ENCODE measurements at places on chromosomes 2 and 18.

DNA sequence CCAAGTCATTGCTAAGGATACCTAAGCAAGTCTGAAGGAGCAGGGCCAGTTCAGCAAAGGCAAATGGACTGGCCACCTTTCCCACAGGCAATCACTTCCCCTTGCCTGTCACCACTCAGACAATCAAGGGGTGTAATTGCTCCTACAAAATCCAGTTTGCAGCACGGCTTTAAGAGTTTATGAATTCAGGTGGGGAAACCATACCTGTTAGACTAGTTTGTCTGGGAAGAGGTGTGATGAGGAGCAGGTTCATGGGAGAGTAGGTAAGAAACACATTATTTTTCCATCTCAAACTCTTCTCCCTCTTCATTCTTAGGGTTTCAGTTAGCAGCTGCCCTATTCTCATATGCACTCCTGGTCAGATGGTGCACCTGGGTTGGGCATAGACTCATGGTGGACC lies 102.5 kb downstream of the EVA1A start:
- no peak overlapping the region for H3K4me3 ChIP-seq
- H3K4me1 ChIP-seq, result no peaks in the 10 kb centered on the region
- H3K27ac ChIP-seq, result no peak overlapping the region

GRCh38 chr2:165864296-165864695 lies 70.2 kb upstream of the GALNT3 start:
- H3K27ac ChIP-seq, result no peak overlapping the region
- H3K27me3 ChIP-seq, result no peaks in the 10 kb centered on the region
- H3K4me3 ChIP-seq, result no peak overlapping the region
- no peak for DNase-seq
- H3K4me1 ChIP-seq, result no peaks in the 10 kb centered on the region
- no peaks in the 10 kb centered on the region for H3K36me3 ChIP-seq

DNA sequence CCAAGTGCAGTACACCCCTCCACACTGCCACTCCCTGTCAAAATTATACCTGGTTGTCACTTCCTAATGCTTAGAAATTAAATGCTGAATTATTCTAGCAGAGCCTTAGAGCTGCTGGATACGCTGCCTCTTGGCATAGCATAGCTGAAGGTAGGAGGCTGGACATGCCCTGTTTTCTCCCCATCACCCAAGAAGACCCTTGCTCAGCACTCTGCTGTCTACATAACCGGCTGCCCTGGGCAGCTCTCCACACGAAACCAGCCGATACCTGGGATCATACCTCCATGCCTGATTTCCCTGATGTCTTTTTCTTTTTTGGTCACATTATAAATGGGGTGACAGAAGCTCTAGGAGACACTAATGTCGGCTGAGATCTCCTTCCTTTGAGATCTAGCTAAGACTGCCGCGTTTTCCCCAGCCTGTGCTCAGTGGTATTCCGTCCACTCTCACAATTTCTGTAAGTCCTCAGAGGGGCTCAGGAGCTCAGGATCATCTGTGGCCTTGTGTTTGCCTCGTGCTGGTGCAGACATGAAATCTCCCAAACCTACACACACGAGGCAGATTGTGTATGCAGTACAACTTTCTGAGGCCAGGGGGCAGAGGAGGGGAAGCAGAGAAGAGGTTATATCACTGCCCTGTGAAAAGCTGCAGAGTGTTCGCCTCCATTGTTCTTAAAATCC lies 13.5 kb upstream of the ZAP70 start:
- DNase-seq, result peak; percentile 47
- H3K4me3 ChIP-seq, result no peak overlapping the region
- H3K4me1 ChIP-seq, result peaks cover 2% of the 10 kb centered on the region
- H3K27me3 ChIP-seq, result no peaks in the 10 kb centered on the region

GRCh38 chr18:47794725-47795433 lies 135.6 kb downstream of the SMAD2 start:
- H3K27me3 ChIP-seq, result peaks cover 4% of the 10 kb centered on the region
- H3K4me1 ChIP-seq, result no peaks in the 10 kb centered on the region
- no peaks in the 10 kb centered on the region for H3K36me3 ChIP-seq
- no peak for DNase-seq
- no peak overlapping the region for H3K27ac ChIP-seq

DNA sequence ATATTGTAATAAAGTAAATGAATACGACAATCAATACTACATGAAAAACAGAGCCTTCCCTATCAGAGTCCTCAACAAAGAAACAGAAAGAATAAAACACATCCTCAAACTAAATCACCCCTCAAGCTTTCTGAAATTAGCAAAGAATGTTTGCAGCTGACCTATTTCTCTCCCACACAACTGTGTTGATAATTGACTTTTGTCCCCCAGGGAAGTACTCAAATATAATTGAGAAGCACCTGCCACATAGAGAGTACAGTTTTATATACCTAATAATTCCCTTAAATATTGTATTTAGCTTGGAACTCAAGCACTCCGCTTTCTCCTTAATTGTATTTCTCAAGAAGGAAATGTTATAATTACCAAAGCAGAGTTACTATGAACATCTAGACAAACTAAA lies 12.6 kb downstream of the CACNB4 start:
- no peaks in the 10 kb centered on the region for H3K27me3 ChIP-seq
- no peaks in the 10 kb centered on the region for H3K4me1 ChIP-seq
- no peaks in the 10 kb centered on the region for H3K36me3 ChIP-seq
- H3K27ac ChIP-seq, result no peak overlapping the region
- DNase-seq, result no peak

GRCh38 chr2:88236666-88237065 lies 66.5 kb downstream of the THNSL2 start:
- H3K4me1 ChIP-seq, result no peaks in the 10 kb centered on the region
- no peak overlapping the region for H3K4me3 ChIP-seq
- peaks cover 4% of the 10 kb centered on the region for H3K27me3 ChIP-seq
- no peak overlapping the region for H3K27ac ChIP-seq

DNA sequence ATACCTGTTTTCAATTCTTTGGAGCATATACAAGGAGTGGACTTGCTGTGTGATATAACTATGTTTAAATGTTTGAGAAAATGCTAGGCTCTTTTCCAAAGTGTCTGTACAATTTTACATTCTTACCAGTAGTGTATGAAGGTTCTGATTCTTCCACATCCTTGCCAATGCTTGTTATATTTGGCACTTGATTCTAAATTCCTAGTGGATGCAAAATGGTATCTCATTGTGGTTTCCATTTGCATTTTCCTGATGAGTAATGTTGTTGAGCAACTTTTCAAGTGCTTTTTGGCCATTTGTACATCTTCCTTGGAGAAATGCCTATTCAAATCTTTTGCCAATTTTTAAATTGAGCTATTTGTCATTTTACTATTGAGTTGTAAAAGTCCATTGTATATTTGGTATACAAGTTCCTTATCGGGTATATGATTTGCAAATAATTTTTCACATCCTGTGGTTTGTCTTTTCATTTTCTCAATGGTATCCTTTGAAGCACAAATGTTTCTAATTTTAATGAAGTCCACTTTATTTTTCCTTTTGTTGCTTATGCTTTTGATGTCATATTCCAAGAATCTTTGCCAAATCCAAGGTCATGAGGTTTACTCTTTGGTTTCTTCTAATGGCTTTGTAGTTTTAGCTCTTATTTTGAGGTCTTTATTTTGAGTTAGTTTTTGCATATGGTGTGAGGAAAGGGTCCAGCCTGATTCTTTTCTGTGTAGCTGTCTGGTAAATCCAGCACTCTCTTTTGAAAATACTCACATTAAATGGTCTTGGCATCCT lies 33.2 kb upstream of the CWC22 start:
- H3K4me3 ChIP-seq, result no peak overlapping the region
- H3K27me3 ChIP-seq, result peaks cover 6% of the 10 kb centered on the region
- no peaks in the 10 kb centered on the region for H3K4me1 ChIP-seq
- H3K27ac ChIP-seq, result no peak overlapping the region
- no peak for DNase-seq

DNA sequence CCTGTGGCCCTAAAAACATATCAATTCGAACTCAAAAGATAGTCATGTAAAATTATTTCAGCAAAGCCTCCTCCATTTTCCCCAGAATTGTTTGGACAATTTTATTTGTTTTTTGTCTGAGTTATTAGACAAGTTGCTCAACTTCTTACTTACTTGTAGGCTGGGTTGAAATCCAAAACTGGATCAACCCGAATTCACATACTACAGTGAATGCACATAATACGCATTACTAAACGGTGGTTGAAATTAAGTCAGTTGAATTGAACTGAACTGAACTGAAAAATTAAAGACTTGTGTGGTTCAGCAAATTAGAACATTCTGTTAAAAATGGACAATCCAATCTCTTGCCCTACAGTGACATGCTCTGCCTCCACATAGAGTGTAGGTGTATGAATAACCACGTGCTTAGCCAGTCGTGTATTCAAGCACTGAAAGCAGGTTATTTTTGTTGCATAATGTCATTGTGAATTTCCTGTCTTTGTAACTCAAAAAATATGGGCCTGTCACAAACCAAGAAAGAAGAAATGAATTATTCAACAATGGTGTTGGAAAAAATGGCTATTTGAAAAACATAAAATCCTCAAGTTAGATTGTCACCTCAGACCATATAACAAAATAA lies 441.0 kb downstream of the TXNL1 start:
- no peaks in the 10 kb centered on the region for H3K4me1 ChIP-seq
- no peaks in the 10 kb centered on the region for H3K36me3 ChIP-seq
- DNase-seq, result no peak
- no peaks in the 10 kb centered on the region for H3K27me3 ChIP-seq
- H3K4me3 ChIP-seq, result no peak overlapping the region

- H3K4me3 ChIP-seq, result no peak overlapping the region
- no peaks in the 10 kb centered on the region for H3K27me3 ChIP-seq
- no peaks in the 10 kb centered on the region for H3K4me1 ChIP-seq
- H3K27ac ChIP-seq, result no peak overlapping the region
- DNase-seq, result no peak
Measured at GRCh38 chr2:88955607-88956006, 264.1 kb downstream of the RPIA start.

DNA sequence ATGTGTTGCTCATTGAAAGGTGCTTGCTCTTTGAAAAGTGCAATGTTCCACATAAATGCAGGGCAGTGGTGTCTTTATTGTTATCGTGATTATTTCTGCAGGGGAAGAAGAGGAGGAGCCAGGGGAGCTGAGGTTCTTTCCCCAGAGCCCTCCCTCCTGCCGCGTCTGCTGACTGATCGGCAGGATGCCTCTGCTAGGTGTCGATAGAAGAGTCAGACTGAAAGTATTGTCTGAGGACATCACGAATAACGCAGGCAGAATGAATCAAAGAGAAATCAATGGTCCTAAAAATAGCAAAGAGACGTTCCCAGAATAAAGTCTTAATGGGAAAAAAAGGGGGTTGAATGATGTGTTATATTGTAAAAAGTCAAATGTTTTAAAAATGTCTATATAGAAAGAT lies 47.4 kb upstream of the SIX3 start:
- no peaks in the 10 kb centered on the region for H3K27me3 ChIP-seq
- H3K4me3 ChIP-seq, result no peak overlapping the region
- no peak for DNase-seq
- H3K4me1 ChIP-seq, result no peaks in the 10 kb centered on the region
- H3K27ac ChIP-seq, result no peak overlapping the region

GRCh38 chr18:62634458-62634857 lies 80.9 kb upstream of the PHLPP1 start:
- no peaks in the 10 kb centered on the region for H3K36me3 ChIP-seq
- DNase-seq, result no peak
- H3K4me1 ChIP-seq, result no peaks in the 10 kb centered on the region
- H3K4me3 ChIP-seq, result no peak overlapping the region

Measured in CD4-positive, alpha-beta T cell (primary cell).